Right cardiac atrium (tissue), 5 donors: ENCODE measurements at places on chromosomes 2 and 18. TPM values are rescaled to one million over a fixed set of nuclear protein-coding genes. Genes with fewer than 3 reads are reported as not detected.

Gene AQP12A
- not detected for total RNA-seq

Gene TBR1
- not detected for total RNA-seq

Gene UGT1A3
- not detected for total RNA-seq

Gene UPP2
- total RNA-seq: not detected

Gene DOK6
- 8.2 TPM for total RNA-seq
